ENCODE measurements at places on chromosomes 1 and 21.
A peak's percentile ranks its signal among the peaks of the same experiment; 100 is the strongest.

GRCh38 chr1:205325334-205325884 is 3.9 kb upstream of the NUAK2 start:
- peak; percentile 62 for DNase-seq

GRCh38 chr21:34878940-34879339 is 170.2 kb downstream of the RUNX1 start:
- DNase-seq, result no peak

GRCh38 chr1:100377590-100378361 is 25.5 kb downstream of the CDC14A start:
- DNase-seq, result no peak

GRCh38 chr1:205440476-205441317 is 15.1 kb downstream of the BLACAT1 start:
- DNase-seq, result no peak

Data from heart left ventricle (tissue), 16 donors.